ENCODE measurements at places on chromosomes 1 and 21.

DNA sequence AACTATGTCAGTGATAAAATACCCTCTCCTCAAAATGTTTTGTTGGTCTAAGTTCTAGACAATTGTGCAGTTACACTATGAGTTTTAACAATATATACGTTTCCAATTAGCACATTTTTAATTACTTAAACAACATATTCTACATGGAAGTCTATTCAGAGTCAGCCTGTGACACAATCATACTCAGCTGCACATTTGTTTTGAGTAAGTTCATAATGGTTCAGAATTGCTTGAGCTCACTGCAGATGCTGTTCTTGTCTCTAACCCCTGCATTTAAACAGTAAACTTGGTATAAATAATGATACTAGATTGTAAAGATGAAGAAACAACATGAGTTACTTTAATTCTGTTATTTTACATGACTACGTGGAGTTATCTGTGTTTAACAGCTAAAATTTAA lies 30.6 kb downstream of the CDKN2C start:
- no peak for DNase-seq
- H3K36me3 ChIP-seq = no peaks in the 10 kb centered on the region
- H3K4me3 ChIP-seq = peak overlapping the region; percentile 45
- peaks cover 17% of the 10 kb centered on the region for H3K4me1 ChIP-seq
- H3K27ac ChIP-seq = no peak overlapping the region
- no peaks in the 10 kb centered on the region for H3K27me3 ChIP-seq

- no peaks in the 10 kb centered on the region for H3K4me1 ChIP-seq
- H3K36me3 ChIP-seq = peaks cover 1% of the 10 kb centered on the region
- H3K4me3 ChIP-seq = no peak overlapping the region
- DNase-seq = no peak
Measured at GRCh38 chr1:63575340-63575826, 17.8 kb upstream of the PGM1 start.

DNA sequence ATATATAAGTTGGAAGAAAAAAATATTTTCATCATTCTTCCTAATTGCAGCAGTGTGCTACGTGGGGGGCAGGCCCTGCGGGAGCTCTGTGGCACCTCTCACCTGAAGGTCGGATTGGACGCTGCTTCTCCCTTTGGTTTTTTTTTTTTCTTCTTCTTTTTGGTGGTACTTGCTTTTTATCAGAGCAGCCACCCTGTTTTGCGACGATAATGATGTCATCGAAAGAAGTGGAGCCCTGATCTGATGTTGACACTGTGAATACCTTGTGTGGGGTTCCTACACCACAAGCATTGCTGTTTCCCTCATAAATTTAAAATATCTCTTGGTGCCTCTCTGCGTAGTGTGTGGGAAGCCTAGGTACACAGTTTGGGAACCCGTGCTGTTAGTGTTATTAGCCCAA lies 5.5 kb downstream of the TRAPPC10 start:
- no peak overlapping the region for H3K4me3 ChIP-seq
- H3K4me1 ChIP-seq = peaks cover 86% of the 10 kb centered on the region
- H3K27ac ChIP-seq = peak overlapping the region; percentile 41
- peaks cover 13% of the 10 kb centered on the region for H3K36me3 ChIP-seq
- DNase-seq = no peak

- no peak overlapping the region for H3K27ac ChIP-seq
- no peaks in the 10 kb centered on the region for H3K36me3 ChIP-seq
- no peak for DNase-seq
- no peak overlapping the region for H3K4me3 ChIP-seq
Measured at GRCh38 chr1:3319874-3320245, 134.6 kb upstream of the ARHGEF16 start.

- no peak for DNase-seq
- no peaks in the 10 kb centered on the region for H3K27me3 ChIP-seq
- H3K27ac ChIP-seq = no peak overlapping the region
- H3K36me3 ChIP-seq = no peaks in the 10 kb centered on the region
- H3K4me3 ChIP-seq = no peak overlapping the region
Measured at GRCh38 chr1:187566354-187566753, 737.6 kb downstream of the PLA2G4A start.

DNA sequence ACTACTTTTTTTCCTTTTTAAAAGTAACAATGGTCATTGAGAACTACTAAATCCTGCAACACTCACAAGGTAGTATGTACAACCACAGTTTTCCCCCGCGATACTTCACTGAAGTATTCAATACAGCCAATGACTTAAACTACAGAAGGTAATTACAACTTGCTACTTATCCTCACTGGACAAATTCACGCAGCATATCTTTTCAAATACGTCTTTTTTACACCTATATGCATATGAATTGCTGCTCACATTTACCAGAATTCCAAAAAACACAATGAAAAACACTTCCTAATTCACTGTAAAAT lies 12.4 kb downstream of the NRIP1 start:
- H3K36me3 ChIP-seq = peaks cover 1% of the 10 kb centered on the region
- H3K27ac ChIP-seq = peak overlapping the region; percentile 70
- peaks cover 88% of the 10 kb centered on the region for H3K4me1 ChIP-seq
- no peak for DNase-seq
- H3K27me3 ChIP-seq = no peaks in the 10 kb centered on the region

DNA sequence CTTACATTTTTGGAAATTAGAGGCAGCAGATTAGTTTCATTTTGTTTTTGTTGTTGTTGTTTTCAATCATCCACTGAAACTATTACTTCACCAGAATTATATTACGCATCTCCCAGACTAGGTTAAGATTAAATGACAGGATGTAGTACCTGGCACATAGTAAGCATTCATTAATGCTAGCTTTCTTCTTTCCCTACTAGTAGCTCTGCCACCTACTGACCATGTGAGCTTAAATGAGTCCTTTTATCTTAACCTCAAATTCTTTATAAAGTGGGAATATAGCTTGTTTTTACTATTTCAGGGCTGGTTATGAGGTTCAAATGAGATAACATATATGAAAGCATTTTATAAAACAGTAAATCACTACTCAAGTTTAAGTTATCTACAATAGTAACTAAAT lies 10.2 kb upstream of the ASPM start:
- no peak overlapping the region for H3K4me3 ChIP-seq
- no peak overlapping the region for H3K27ac ChIP-seq
- DNase-seq = no peak
- peaks cover 24% of the 10 kb centered on the region for H3K36me3 ChIP-seq

DNA sequence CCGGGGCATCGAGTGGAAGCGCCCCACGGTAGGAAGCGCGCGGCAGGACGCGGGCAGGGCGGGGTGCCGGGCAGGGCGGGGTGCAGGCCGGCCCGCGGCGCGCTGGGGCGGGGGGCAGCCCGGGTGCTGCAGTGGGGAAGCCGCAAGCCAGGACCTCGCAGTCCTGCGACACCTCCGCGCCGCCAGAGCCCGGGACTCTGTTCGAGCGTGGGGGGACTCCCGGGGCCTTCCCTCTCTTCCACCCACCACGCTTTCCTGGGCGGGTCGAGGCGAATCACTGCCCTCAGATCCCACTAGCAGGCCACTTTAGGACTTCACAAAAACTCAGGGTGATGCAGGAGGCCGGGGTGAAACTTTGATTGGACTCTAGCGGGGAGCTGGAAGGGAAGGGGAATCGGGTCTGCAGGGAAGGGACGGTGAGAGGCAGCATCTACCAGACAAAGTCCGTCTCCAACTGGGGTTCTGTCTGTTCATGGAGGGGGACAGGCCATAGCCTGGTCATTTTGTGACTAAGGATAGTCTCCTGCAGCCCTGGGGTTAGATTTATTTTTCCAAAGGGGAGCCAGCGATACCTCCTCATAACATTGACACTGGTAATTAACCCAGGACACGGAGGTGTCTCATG lies 623 bp downstream of the CAPN2 start:
- peak; percentile 45 for DNase-seq
- H3K27me3 ChIP-seq = no peaks in the 10 kb centered on the region
- H3K4me3 ChIP-seq = peak overlapping the region; percentile 86
- H3K36me3 ChIP-seq = peaks cover 3% of the 10 kb centered on the region

DNA sequence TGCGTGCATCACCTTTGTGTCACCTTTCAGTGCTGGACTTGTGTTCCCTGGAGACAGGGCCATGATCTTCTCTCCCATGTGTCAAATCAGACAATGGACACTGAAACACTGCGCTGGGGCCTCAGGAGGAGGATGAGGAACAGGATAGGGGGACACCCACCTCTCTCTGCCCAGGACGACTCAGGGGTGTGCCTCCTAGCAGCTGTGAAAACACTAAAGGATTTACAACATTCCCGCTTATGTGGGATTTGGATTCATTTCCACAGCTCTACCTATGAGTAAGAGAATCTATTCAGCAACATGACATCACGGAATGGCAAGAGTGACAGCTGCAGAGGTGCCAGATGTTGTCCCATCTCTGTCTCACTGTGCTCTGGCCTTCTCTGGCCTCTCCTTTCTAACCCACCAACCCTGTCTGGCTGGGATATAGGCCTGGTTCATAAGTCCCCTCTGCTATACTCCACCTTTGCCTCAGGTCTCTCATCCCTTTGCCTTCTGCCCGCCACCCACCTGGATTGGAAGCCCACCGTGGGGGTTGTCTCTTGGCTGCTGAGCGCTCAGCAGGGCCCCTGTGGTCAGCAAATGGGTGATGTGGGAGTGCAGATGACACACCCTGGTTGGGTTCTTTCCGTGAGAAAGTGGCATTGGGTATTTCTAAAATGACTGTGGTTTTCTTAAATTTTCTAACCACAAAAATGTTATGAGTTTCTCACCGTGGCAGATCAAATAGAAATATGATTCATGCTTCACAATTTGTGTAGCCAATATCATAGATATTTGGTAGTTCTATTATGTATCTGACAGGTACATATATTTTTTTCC lies 47.1 kb upstream of the TLR5 start:
- no peak for DNase-seq
- H3K27ac ChIP-seq = no peak overlapping the region

DNA sequence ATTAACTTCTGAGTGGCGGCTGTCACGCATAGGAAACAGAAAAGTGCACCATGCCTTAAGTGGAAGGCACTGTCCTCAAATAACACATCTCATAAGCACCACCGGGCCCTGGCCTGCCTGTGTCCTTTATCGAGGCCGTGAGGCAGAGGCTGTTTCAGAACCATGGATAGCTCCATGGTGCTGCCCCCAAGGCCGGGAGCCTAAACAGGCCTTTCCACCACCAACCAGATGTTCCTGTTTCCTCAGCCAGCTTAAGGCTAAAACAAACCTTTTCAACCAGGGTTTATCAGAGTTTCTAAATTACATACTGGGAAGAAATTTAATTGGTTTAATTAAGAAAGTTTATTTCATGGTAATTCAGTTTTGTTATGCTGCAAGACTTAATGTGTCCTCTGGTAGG lies 114.4 kb downstream of the DMRTA2 start:
- H3K27ac ChIP-seq = no peak overlapping the region
- no peak for DNase-seq
- H3K27me3 ChIP-seq = peaks cover 7% of the 10 kb centered on the region
- H3K4me1 ChIP-seq = no peaks in the 10 kb centered on the region

DNA sequence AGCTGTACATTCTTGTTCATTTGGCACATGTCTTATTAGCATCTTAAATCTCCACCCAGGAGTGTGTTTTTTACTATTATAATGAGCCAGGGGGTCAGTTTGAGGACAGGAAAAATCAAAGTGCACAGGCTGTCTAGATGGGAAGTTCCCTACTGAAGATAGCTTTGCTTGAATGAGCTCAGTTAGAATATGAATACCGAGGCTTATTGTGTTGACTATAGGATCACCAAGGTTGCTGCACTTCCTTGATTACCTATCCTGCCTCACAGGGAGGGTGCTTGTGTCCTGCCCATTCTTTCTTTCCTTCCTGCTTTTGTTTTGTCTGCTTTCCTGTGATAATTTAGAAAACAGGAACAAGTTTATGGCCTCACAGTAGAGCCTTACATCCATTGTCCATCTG lies 16.3 kb downstream of the PHGDH start:
- no peak overlapping the region for H3K4me3 ChIP-seq
- peaks cover 10% of the 10 kb centered on the region for H3K36me3 ChIP-seq
- no peak overlapping the region for H3K27ac ChIP-seq
- no peak for DNase-seq

DNA sequence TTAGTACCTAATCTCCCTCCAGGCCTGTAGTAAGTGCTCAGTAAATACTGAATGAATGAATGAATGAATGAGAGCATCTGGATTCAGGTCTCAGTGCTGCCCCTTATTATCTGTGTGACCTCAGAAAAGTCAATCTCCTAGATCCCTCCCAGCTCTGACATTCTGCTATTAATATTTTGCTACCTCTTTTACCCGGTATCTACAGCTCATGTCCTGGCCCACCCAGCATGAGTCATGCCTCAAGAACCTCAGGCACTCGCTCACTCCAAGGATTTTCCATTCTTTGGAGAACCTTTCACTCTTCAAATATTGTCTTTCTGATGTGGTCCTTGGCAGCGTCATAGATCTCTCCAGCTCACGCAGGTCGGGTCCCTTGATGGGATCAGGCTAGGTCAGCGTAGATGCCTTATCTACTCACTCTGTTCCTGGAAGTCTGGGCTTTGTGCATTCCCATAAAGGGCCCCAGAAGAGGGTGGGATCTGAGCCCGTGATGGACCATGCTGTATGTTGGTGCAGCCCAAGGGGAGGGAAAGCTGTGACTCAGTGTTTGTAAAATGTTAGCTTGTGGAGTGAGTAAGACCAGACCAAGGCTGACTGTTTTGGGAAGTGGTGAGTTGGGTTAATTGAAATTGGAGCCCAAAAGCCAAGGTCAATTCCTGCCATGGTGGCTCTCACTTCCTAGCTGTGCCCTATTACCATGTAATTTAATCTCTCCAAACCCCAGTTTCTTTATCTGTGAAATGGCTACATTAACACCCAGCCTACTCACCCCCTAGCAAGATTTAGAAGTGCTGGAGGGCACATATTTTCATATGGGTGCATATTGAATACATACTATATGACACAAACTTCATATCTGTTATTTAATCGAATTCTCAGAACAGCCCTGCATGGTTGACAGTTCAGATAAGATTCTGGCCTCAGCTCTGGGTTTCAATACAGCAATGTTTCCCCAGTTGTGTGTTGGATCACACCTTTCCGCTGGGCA lies 214.1 kb upstream of the USP24 start:
- DNase-seq = no peak
- H3K4me1 ChIP-seq = no peaks in the 10 kb centered on the region
- peaks cover 40% of the 10 kb centered on the region for H3K27me3 ChIP-seq
- no peak overlapping the region for H3K4me3 ChIP-seq
- H3K27ac ChIP-seq = no peak overlapping the region

GRCh38 chr1:69421286-69421685 lies 146.4 kb upstream of the LRRC7 start:
- no peak overlapping the region for H3K27ac ChIP-seq
- no peaks in the 10 kb centered on the region for H3K27me3 ChIP-seq
- no peak overlapping the region for H3K4me3 ChIP-seq
- H3K36me3 ChIP-seq = no peaks in the 10 kb centered on the region
- H3K4me1 ChIP-seq = no peaks in the 10 kb centered on the region

DNA sequence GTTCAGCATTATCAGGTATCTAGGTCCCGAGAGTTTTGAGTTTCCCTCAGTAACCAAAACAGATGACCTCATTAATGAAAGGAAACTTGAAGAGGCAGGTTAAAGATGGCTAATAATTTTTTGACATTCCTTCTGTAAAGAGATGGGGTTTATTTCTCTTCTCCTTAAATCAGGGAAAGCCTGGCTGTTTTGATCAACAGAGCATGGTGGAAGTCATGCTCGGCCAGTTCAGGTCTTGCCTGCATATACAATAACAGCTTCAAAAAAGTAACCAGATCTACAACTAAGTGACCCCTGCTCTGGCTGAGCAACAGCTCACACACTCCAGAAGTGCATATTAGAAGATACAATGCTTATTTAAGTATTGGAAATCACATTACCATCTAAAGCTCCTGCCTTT lies 36.6 kb upstream of the POU2F1 start:
- no peaks in the 10 kb centered on the region for H3K36me3 ChIP-seq
- H3K4me3 ChIP-seq = no peak overlapping the region
- H3K27me3 ChIP-seq = peaks cover 5% of the 10 kb centered on the region
- DNase-seq = no peak

- no peaks in the 10 kb centered on the region for H3K27me3 ChIP-seq
- H3K36me3 ChIP-seq = no peaks in the 10 kb centered on the region
- no peak overlapping the region for H3K27ac ChIP-seq
- no peak for DNase-seq
- H3K4me3 ChIP-seq = no peak overlapping the region
Measured at GRCh38 chr21:40165773-40166070, 298.5 kb downstream of the PCP4 start.

Measured in activated B cell treated with CpG ODN at 0.5 μM for 24 hours (primary cell).